ENCODE measurements at places on chromosomes 3 and 15.

DNA sequence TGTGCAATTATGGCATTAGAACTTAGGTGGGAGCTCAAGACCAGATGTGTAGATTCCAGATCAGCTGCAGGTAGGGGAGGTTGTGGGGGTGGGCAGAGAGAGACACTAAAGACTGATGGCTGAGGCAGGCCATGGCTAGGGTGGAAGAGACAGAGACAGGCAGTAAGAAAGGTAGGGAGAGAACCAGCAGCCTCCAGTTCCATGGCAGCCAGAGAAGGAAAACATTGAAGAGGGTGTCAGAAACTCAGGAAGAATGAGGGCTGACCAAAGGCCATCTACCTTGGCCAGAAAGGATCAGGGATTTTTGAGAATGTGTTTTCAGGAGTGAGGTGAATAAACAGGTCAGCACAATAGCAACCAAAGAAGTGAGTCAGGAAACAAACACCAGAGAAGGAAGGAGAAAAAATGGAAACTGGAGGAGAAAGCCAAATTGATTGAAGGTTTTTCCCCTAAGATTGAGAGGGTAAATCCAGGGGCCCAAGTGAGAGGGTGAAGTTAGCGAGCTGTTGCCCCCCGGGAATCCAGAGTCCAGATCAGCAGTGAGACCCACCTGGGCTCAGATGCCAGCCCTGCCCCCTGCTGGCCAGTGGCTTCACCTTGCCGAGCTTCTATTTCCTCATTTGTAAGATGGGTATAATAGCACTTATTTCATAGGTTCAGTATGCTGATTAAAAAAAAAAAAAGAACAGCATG, 41.0 kb downstream of the ABHD2 start:
- no peak for DNase-seq

GRCh38 chr3:143526011-143526545, 322.2 kb downstream of the SLC9A9 start:
- DNase-seq = no peak

DNA sequence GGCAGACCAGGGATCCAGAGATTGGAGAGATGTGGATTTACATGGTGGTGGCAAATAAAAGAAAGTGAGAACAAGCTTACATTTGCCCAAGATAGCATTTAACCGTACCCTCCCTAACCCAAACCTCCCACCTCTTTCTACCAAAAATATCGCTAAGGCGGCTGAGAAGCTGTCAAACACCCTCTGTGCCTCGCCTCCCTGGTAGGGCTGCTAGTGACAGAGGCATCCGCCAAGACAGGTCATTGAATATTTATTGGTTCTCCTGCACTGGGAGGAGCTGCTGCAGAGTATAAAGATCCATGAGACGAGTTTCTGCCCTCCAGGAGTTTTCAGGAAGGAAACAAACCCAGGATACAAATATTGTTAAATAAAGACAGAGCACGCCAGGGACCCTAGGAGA, 107.3 kb upstream of the TMC3 start:
- DNase-seq = no peak

GRCh38 chr3:128316481-128316891, 150.2 kb downstream of the DNAJB8 start:
- DNase-seq = no peak

- DNase-seq = no peak
Observed at GRCh38 chr3:49422379-49423248, at the start of gene AMT. AMT (minus strand) TSS chr3:49422473; CDS start chr3:49422450, 23 bp downstream.

GRCh38 chr3:42535981-42536784, 33.7 kb downstream of the VIPR1 start:
- DNase-seq = no peak

GRCh38 chr15:70262591-70263274, 165.0 kb upstream of the TLE3 start:
- no peak for DNase-seq

DNA sequence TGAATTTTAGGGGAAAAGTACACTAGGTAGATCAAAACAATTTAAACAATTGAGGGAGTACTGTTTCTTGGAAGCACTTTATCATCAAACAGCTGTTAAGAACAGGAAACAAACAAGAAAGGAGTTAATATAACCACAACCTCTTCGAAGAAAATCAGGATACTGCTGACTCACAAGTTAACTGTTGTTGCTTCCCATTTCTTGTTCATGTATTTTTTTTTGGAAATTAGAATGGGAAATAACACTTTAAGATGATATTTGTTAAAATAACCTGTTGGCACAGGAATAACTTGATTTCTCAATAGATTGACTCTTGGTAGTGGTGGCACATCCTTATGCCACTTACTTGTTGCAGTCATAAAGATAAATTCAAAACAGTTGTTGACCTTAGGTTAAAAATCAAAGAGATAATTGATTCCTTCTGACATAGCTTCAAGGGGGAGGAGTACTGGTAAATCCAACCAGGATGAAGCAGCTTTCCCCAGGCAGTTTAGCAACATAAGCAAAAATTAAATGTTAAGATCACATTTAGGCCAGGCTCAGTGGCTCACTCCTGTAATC, 3.3 kb downstream of the BNIP2 start:
- no peak for DNase-seq

DNA sequence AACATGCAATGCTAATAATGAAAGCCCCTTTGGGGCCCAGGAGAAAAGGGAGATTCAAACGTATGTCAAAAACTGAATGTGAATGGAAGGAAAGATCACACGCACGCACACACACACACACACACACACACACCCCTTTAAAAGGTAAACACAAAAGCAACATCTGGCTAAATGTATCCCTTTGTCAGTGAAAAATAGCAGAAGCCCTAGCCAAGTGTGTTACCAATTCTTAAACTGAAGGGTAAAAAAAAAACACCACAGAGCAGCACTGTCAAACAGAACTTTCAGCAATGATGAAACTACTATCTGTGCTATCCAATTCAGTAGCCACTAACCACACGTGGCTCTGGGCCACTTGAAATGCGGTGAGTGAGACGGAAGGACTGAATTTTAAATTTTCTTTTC, 4.9 kb downstream of the RFTN1 start:
- no peak for DNase-seq

- DNase-seq = no peak
Observed at GRCh38 chr3:45021524-45022297, 4.4 kb upstream of the CLEC3B start.

DNA sequence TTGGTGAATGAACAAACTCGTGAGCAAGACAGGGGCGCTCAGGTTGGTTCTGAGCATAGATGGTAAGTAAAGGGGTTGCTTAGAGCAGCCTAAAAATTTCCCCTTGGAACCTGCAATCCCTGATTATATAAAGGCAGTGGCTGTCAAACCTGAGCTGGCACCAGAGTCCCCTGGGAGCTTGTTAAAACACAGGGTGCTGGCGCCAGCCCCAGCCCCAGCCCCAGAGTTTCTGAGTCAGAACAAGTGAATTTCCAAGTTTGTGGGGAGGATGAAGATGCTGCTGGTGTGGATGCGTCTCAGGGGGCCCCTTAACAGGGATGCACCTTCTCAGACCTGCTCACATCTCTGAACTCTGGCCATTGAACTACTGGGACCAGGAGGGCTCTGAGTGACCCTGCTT, 48.2 kb downstream of the FEM1B start:
- no peak for DNase-seq

GRCh38 chr3:5021116-5022092, 42.2 kb downstream of the BHLHE40 start:
- DNase-seq = no peak

GRCh38 chr15:87940768-87941167, 315.8 kb downstream of the NTRK3 start:
- DNase-seq = no peak

DNA sequence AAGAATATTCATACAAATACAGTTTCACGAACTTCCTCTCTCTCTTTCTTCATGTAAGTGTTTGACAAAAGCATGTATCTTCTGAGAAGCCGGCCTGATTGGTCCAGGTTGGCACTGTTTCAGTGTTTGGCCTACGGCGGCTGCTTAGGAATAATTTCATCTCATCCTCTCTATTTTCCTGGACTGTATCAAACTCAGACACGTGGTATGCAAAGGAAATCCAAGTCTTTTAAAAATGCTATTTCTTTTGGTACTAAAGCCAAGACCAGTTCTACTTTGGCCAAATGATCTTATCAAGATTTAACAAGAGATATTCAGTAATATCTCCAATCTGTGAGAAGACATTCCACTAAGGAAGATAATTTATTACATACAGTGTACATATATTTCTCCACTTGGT, 152.8 kb downstream of the TIGIT start:
- no peak for DNase-seq

- no peak for DNase-seq
Observed at GRCh38 chr3:58215317-58216025, 4.7 kb upstream of the DNASE1L3 start.

GRCh38 chr3:134075846-134076245, 46.1 kb upstream of the SLCO2A1 start:
- DNase-seq = no peak

DNA sequence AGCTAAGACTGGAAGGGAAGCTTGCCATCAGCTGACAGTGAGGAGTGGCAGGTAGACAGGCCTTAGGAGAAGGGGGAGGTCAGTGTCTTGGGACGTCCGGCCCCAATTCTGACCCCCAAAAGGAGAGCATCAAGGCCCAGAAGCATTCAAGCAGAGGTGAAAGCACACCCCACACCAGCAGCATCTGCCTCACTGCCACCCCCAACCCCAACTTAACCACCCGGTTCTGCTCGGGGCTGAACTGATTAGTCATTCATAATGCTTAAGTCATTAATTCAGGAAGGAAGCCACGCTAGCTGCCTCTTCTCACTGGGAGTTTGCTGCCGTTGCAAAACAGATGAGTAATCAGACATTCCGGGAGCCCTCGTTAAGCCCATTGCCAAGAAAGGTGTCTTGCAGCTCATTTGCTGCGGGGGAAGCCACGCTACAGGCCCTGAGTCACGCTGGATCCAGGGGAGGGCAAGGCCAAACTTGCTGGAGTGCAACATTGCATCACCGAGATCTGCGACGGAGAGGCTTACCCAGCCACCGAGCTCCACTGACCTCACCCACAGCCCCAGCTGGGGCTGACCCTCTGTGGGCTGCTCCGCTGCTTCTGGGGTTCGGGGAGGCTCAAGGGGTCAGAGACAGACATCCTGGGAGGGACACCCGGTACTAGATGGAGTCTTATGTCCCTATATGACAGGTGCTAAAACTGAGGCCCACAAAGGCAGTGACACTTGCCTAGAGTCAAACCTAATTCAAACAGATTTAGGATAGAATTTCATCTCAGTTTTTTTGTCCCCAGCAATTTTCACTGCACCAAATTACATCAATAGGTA, 46.4 kb upstream of the HES1 start:
- no peak for DNase-seq

GRCh38 chr3:96863129-96863740, 48.8 kb downstream of the EPHA6 start:
- no peak for DNase-seq

- DNase-seq = no peak
Observed at GRCh38 chr15:67146875-67147381, 81.5 kb downstream of the SMAD3 start.

GRCh38 chr15:42605796-42606195, 30.4 kb downstream of the STARD9 start:
- no peak for DNase-seq

GRCh38 chr3:150680562-150680961, 23.2 kb downstream of the ERICH6 start:
- DNase-seq = no peak

DNA sequence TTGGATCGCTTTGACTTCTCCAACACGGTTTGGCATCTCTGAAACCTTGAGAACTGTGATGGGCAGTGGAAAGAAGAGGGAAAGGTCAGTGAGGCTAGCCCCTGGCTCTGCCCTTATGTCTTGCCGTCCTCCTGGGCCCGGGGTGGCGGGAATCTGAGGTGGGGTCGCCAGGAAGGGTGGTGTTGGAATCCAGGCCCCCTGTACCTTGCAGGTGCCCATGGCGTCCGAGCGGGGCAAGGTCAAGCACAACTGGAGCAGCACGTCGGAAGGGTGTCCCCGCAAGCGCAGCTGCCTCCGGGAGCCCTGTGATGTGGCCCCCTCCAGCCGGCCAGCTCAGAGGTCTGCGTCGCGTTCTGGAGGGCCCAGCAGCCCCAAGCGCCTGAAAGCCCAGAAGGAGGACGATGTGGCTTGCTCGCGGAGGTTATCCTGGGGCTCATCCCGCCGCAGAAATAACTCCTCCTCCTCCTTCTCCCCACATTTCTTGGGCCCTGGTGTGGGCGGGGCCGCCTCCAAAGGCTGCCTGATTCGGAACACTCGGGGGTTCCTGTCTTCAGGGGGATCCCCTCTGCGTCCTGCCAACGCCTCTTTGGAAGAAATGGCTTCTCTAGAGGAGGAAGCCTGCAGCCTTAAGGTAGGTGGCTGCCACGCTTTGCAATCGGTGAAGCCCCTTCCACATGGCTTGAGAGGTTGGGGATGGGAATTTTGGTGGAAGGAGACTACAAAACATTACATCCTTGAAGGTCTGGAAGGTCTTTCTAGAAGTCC, 907 bp downstream of the TATDN2 start:
- peak; percentile 86 for DNase-seq

DNA sequence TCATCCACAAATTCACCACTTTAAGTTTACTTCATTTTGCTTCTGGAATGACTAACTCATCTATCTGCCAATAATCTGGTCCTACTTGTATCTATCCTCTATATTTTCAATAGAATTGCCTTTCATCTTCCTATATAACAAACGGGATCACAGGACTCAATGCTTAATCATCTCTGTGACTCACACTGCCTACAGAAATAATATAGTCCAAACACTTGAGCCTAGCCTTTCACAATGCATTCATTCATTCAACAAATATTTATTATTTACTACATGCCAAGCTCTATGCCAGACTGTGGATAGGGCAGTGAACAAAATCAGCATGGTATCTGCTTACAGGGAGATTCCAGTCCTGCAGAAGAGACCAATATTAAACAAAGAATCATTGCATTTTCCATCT, 16.6 kb upstream of the AGTR1 start:
- no peak for DNase-seq

DNA sequence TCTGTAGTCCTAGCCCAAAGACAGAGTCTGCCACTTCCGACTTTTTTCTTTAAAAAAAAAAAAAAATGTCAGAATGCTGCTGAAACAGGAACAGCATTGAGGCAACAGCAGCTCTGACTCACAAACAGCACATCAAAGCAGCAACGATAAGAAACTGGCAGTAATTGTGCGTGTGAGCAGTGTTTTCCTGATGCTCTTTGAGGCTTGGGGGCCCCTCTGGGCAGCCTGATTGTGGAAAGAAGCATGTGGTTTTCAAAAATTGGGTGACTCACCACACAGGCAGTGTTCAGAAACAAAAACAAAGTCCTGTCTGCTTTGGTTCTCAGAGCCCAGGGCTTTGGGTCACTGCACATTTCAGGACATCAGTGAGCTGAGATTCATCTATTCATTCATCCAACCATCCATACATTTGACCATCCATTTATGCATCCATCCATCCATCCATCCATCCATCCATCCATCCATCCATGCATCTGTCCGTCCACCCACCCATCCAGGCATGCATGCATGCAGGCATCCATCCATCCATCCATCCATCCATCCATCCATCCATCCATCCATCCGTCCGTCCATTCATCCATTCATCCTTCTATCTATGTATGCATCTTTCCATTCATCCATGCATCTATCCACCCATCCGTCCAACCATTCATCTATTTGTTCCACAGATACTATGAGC, 308.4 kb downstream of the RPLP1 start:
- no peak for DNase-seq

DNA sequence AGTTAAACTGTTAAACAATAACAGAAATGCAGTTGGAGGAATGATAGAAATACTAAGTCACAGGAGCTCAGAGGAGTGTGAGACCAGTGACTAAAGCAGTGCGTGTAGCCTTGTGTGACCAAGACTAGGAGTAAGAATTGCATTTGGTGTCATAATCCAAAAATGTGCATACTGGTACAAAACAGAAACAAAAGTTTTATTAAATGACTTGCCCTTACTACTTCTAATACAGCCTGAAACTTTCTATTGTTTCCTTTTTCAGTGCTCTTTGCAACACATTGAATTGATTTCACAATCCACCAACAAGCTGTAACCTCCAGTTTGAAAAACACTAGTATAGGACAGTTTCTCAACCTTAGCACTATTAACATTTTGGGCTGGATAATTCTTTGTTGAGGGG, 17.1 kb downstream of the SNX1 start:
- no peak for DNase-seq
